ENCODE measurements at places on chromosomes 5 and 9. TPM values are rescaled to one million over a fixed set of nuclear protein-coding genes. Genes with fewer than 3 reads are reported as not detected.

Gene RIMOC1
- 28.7 TPM for total RNA-seq

- peak; percentile 23 for DNase-seq
These were observed 35.8 kb upstream of the ATP10B start for GRCh38 chr5:160887780-160888179.

GRCh38 chr5:157778121-157778805, 34.8 kb downstream of the LSM11 start:
- peak; percentile 77 for DNase-seq

DNA sequence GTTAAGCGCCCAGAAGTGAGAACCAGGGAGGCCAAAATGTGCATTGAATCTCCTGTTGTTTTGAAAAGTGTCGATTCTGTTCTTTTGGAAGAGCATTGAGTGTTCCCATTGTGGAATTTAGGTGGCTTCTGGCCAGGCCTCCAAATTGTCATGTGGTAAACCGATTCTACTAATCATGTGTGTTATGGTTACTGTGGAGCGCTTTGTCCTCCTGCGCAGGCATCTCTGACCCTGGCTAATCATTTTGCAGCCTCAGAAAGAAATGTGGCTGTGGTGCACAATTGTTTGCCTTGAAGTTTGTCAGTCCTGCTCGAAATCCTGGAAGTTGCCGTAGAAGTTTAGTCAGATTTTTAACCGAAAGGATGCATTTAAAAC, 121.3 kb downstream of the RASGRF2 start:
- no peak for DNase-seq

Gene CDC25C
- total RNA-seq = 0.79 TPM

GRCh38 chr5:675111-675870, 17.9 kb downstream of the TPPP start:
- DNase-seq = no peak

GRCh38 chr9:78677326-78677725, 380.4 kb downstream of the PSAT1 start:
- DNase-seq = no peak

Gene FOXE1
- total RNA-seq = not detected

- no peak for DNase-seq
These were observed 257.0 kb downstream of the TMEM232 start for GRCh38 chr5:110469486-110469885.
